ENCODE measurements at places on chromosomes 6 and 20. TPM values are rescaled to one million over a fixed set of nuclear protein-coding genes. Genes with fewer than 3 reads are reported as not detected.

RNF144B gene
- total RNA-seq, result 191 TPM

PBOV1 gene
- not detected for total RNA-seq

TFAP2B gene
- 0.35 TPM for total RNA-seq

EMILIN3 gene
- total RNA-seq, result not detected

SLC17A9 gene
- total RNA-seq, result 0.65 TPM

RAB44 gene
- total RNA-seq, result not detected

MYBL2 gene
- 14.2 TPM for total RNA-seq

DCDC2 gene
- 494 TPM for total RNA-seq

AVP gene
- not detected for total RNA-seq
